PC-9 (cell line): ENCODE measurements at places on chromosomes 7 and 10. TPM values are rescaled to one million over a fixed set of nuclear protein-coding genes. Genes with fewer than 3 reads are reported as not detected.

GRCh38 chr7:55110282-55110992, 91.6 kb downstream of the EGFR start:
- H3K36me3 ChIP-seq, result peaks cover 28% of the 10 kb centered on the region; the same call in 1 of the 2 replicates
- no peaks in the 10 kb centered on the region for H3K27me3 ChIP-seq
- peak overlapping the region; percentile 2; the same call in 1 of the 2 replicates for H3K27ac ChIP-seq
- DNase-seq, result no peak
- no peak overlapping the region for H3K4me3 ChIP-seq

- no peak overlapping the region for H3K27ac ChIP-seq
- H3K4me3 ChIP-seq, result no peak overlapping the region
- no peaks in the 10 kb centered on the region for H3K36me3 ChIP-seq
- no peaks in the 10 kb centered on the region for H3K4me1 ChIP-seq
- DNase-seq, result no peak
Observed at GRCh38 chr10:91576096-91576545, 56.8 kb downstream of the PPP1R3C start.

GRCh38 chr10:5447611-5448071, 35.3 kb downstream of the NET1 start:
- no peaks in the 10 kb centered on the region for H3K27me3 ChIP-seq
- peaks cover 44% of the 10 kb centered on the region for H3K4me1 ChIP-seq
- peaks cover 20% of the 10 kb centered on the region for H3K36me3 ChIP-seq

The CFAP46 gene
- not detected in 2 replicates for total RNA-seq

DNA sequence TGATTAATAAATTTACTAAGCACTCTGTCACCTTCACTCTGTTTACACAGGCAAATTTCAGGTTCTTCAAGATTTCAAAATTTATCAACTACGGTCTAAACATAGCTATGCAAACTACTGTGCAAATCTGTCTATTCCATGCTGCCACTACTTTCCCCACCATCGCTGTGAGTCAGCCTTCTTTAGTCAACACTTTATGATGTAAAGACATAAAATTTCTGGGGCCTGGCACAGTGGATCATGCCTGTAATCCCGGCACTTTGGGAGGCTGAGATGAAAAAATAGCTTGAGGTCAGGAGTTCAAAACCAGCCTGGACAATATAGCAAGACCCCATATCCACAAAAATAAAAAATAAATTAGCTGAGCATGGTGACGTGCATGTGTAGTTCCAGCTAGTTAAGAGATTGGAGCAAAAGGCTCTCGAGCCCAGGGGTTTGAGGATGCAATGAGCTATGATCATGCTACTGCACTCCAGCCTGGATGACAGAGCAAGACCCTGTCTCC, 42.6 kb downstream of the CNOT4 start:
- no peaks in the 10 kb centered on the region for H3K27me3 ChIP-seq
- no peak overlapping the region for H3K27ac ChIP-seq
- H3K4me1 ChIP-seq, result no peaks in the 10 kb centered on the region
- no peaks in the 10 kb centered on the region for H3K36me3 ChIP-seq
- H3K4me3 ChIP-seq, result no peak overlapping the region
- DNase-seq, result no peak

DNA sequence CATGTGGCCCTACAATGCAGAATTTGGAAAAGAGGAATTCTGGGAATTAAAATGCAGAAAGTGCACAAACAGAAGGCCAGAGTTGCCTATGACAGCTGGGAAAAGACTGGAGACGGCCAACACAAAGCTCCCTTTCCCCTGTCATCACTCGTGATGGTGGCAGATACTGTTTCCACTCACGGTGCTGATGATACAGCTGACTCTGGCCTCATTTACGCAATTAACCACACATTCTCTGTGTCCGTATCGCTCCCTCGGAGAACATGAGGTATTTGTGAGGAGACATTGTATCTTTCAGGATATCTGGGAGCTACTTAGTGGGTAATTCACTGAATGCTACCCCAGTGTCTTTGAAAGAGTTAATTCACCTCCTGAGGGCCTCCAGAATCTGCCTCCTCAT, 172.8 kb downstream of the TAX1BP1 start:
- H3K36me3 ChIP-seq, result no peaks in the 10 kb centered on the region
- DNase-seq, result no peak
- H3K27ac ChIP-seq, result no peak overlapping the region
- no peaks in the 10 kb centered on the region for H3K27me3 ChIP-seq
- H3K4me3 ChIP-seq, result no peak overlapping the region

DNA sequence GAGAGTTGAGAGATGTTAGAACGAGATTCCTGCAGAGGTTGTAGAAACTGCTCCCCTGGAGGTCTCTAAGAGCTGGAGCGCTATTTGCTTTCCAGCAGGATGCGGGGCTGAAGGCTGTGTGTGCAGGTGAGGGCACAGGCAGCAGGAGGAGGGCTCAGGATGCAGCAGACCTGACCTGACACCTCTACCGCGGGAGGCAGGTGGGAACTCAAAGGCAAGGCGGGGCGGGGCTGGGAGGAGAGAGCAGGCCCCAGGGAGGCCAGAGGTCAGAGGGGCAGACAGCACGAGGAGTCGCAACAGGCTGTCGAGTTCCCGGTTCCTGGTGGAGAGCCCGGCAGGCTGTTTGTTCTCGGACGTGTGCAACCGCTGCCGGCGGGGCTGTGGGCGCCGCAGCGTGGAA, 7.9 kb upstream of the CRTAC1 start:
- H3K27ac ChIP-seq, result no peak overlapping the region
- H3K4me3 ChIP-seq, result no peak overlapping the region
- no peaks in the 10 kb centered on the region for H3K36me3 ChIP-seq
- no peak for DNase-seq
- H3K27me3 ChIP-seq, result peaks cover 58% of the 10 kb centered on the region

DNA sequence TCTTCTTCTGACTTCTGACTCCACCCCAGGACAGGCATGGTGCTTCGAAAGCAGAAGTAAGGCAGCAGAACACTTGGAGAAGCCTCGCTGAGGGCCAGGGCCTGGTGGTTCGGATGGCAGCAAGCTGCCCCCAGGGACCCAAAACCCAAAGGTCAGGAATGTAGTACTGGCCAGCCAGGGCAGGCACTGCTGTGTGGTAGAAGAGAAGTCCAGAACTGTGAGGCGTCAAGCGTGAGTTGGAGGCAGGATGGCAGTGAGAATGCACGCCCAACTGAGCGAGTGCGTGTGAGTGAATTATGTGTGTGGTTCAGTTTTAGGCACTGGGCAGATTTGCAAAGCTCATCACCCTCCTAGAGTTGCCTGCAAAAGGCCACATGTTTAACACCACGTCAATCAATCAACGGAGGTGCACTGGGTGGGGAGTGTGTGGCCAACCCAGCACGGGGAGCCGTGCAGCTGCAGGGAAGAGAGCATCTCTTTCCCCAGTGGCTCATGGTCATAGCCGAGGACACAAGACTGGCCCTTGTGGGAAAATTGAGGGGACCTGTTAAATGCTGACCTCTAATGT, 144.3 kb downstream of the KCNMA1 start:
- DNase-seq, result no peak
- peaks cover 9% of the 10 kb centered on the region; the same call in 1 of the 2 replicates for H3K4me1 ChIP-seq
- H3K27me3 ChIP-seq, result no peaks in the 10 kb centered on the region
- H3K36me3 ChIP-seq, result no peaks in the 10 kb centered on the region
- no peak overlapping the region for H3K27ac ChIP-seq

DNA sequence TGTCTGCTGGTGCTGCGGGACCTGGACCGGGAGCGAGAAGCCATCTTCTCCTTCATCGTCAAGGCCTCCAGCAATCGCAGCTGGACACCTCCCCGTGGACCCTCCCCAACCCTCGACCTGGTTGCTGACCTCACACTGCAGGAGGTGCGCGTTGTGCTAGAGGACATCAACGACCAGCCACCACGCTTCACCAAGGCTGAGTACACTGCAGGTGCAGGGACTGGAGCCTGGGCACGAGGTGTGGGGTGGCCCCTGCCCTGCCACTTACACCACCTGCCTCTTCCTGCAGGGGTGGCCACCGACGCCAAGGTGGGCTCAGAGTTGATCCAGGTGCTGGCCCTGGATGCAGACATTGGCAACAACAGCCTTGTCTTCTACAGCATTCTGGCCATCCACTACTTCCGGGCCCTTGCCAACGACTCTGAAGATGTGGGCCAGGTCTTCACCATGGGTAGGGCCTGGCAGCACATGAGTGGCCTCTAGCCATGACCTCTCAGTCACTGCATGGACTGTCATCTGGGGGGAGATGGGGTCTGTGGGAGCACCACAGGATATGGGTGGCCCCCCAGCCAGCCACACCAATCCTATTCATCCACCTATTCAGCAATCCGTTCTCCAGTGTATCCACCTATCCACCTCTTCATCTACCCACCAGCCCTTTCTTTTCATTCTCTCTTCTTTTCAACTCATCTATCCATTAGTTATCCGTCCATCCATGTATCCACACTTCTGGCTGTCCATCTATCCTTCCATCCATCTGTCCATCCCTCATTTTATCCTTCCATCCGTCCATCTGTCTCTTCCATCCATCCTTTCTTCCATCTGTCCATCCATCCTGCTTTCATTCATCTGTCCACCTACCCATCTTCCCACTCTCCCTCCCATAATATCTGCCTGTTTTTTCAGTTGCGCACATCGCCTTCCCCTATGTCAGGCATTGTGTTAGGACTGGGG, 34.5 kb upstream of the VSIR start:
- H3K27me3 ChIP-seq, result no peaks in the 10 kb centered on the region
- no peak for DNase-seq
- no peak overlapping the region for H3K27ac ChIP-seq
- H3K4me1 ChIP-seq, result no peaks in the 10 kb centered on the region
- H3K4me3 ChIP-seq, result no peak overlapping the region

DNA sequence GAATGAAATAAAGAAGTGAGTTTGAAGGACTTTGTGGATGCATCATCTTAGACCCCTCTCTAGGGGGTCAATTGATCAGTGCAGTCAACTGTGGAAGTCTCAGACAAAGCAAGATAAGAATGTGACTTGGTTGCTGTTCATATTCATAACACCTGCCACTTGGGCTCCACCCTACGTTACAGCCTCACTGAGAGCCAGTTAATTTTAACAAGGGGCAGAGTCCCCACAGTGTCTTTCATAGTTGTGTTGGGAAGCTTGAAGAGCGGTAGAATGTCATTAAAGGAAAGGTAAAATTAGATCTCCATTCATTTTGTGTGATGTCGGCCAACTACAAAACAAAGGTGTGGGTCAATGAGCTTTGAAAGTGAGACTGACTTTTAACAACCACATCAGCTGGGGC, 442.1 kb upstream of the C7orf33 start:
- H3K4me1 ChIP-seq, result no peaks in the 10 kb centered on the region
- H3K27ac ChIP-seq, result no peak overlapping the region
- no peak for DNase-seq

The AZGP1 gene
- 0.70 TPM in 1 of 2 replicates, not detected in the other for total RNA-seq

DNA sequence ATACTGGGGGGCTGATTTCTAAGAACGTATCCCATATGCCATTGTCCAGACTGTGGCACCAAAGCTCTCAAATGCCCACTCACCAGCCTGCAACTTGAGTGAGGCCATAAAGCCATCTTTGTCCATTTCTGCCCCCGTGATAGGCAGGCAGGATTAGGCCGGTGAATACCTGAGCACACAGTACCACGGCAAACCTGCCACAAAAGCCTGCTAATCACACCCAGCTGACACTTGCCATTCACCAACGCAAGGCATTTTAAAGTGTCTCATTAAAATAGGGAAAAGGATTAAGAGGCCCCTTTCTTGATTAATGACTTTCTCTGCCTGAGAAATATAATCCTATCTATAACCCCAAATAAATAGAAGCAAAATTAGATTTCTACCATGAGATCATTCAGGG, 111.4 kb upstream of the NANOS1 start:
- H3K4me1 ChIP-seq, result peaks cover 26% of the 10 kb centered on the region
- no peaks in the 10 kb centered on the region for H3K36me3 ChIP-seq
- peak overlapping the region; percentile 62 for H3K27ac ChIP-seq
- DNase-seq, result no peak

The ADCYAP1R1 gene
- total RNA-seq, result not detected in 2 replicates

DNA sequence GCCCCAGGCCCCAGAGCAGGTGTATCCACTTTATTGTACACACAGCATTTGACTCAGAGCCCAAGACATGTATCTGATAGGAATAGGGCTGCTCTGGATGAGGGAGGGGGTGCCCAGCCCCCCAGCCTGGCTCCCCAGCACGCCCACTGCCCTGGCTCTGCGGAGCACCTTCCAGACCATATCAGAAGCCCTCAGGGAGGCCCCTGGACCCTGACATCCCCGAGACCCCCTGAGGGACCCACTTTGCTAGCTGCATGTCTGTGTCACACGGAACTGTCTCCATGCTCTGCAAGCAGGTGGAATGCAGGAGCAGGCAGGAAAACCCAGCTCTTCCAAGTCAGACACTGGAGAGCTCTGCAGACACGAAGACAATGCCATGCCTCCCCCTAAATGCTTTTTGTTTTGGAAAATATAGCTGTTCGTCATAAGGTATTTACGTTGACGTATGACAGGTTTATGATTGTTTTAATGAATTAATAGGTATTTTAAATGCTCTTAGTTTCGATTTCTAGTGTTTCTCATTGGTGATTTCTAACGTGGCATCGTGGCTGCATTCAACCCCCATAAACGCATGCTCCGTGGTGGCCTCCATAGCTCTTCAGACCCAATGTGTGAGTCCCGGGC, 92.8 kb upstream of the INSIG1 start:
- H3K4me1 ChIP-seq, result peaks cover 36% of the 10 kb centered on the region
- DNase-seq, result no peak
- peak overlapping the region; percentile 53; the same call in 1 of the 2 replicates for H3K4me3 ChIP-seq
- peak overlapping the region; percentile 90 for H3K27ac ChIP-seq

GRCh38 chr10:60236869-60237524, 152.7 kb downstream of the ANK3 start:
- no peak overlapping the region for H3K27ac ChIP-seq
- H3K27me3 ChIP-seq, result no peaks in the 10 kb centered on the region
- H3K36me3 ChIP-seq, result no peaks in the 10 kb centered on the region

The TPST1 gene
- 11.0 and 14.9 TPM in 2 replicates for total RNA-seq

DNA sequence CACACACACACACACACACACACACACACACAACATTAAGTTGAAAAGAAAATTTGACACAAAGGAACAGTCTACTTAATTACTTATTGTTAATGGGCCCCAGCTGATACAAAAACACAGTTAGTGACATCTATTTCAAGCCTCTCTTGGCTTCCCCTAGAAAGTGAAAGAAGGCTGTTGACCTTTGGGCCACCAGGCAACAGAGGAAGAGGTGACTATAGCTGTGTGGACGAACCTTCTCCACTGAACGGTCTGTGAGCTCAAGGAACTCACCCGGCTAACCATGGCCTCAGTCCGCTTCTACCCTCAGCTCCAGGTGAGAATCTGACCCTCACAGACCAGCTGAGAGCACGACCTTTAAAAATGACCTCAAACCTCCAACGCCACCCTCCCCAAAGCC, 32.9 kb upstream of the CALN1 start:
- H3K27me3 ChIP-seq, result peaks cover 93% of the 10 kb centered on the region
- H3K4me1 ChIP-seq, result no peaks in the 10 kb centered on the region
- H3K4me3 ChIP-seq, result no peak overlapping the region
- no peaks in the 10 kb centered on the region for H3K36me3 ChIP-seq

The GNAI1 gene
- 16.8 and 25.6 TPM in 2 replicates for total RNA-seq

DNA sequence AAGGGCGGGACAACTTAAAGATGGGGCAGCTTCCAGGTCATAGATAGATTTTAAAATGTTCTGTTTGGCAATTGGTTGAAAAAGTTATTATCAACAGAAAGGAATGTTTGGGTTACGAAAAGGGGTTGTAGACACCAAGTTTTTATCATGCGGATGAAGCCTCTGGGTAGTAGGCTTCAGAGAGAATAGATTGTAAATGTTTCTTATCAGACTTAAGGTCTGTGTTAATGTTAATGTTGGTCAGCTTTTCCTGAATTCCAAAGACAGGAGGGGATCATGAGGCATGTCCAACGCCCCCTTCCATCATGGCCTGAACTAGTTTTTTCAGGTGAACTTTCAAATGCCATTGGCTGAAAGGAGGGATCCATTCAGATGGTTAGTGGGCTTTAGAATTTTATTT, 84.2 kb upstream of the KIF5B start:
- H3K4me3 ChIP-seq, result no peak overlapping the region
- no peaks in the 10 kb centered on the region for H3K27me3 ChIP-seq
- H3K4me1 ChIP-seq, result peaks cover 14% of the 10 kb centered on the region
- no peak for DNase-seq
